ENCODE measurements at places on chromosomes 16 and 17. TPM values are rescaled to one million over a fixed set of nuclear protein-coding genes. Genes with fewer than 3 reads are reported as not detected.

Gene STAC2
- total RNA-seq, result 26.5 TPM

Gene DNAAF8
- 2.3 TPM for total RNA-seq

Gene NPIPA8
- total RNA-seq, result not detected

Gene FBXL16
- total RNA-seq, result 2.6 TPM

Gene MYH8
- not detected for total RNA-seq

Gene SGCA
- total RNA-seq, result 0.73 TPM

Gene KRT33A
- not detected for total RNA-seq

Measured in breast epithelium (tissue), 4 donors.